ENCODE measurements at places on chromosomes 11 and 22.
A peak's percentile ranks its signal among the peaks of the same experiment; 100 is the strongest.

- peak; percentile 44 for DNase-seq
Observed at GRCh38 chr11:44775366-44775984, 48.7 kb downstream of the TSPAN18 start.

GRCh38 chr11:2752923-2753322, 53.1 kb upstream of the KCNQ1OT1 start:
- no peak for DNase-seq

DNA sequence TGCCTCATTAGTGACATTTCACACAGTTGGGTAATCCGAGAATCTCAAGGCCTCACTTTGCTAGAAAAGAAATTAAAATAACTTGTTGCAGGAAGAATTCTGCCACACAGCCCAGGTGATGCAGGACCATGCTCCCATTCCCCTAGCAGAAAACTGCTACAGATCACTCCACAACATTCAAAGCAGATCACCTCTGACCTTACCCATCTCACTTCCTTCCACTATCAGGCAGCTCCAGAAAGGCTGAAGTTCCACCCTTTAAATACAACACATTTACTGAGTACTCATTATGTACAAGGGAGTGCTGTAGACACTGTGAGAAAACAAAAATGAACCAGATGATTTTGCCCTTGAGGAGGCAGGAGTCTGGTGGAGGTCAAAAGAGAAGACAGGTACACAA, 231.0 kb downstream of the TTC28 start:
- DNase-seq: no peak

- DNase-seq: no peak
Observed at GRCh38 chr11:14070896-14071295, 108.4 kb downstream of the SPON1 start.

GRCh38 chr22:38122616-38123015, 12.1 kb upstream of the BAIAP2L2 start:
- no peak for DNase-seq
